ENCODE measurements at places on chromosomes 6 and 20. TPM values are rescaled to one million over a fixed set of nuclear protein-coding genes. Genes with fewer than 3 reads are reported as not detected.

- H3K27me3 ChIP-seq = no peaks in the 10 kb centered on the region
- H3K4me1 ChIP-seq = peaks cover 12% of the 10 kb centered on the region
- no peak overlapping the region for H3K27ac ChIP-seq
- peaks cover 6% of the 10 kb centered on the region for H3K36me3 ChIP-seq
- DNase-seq = no peak
Observed at GRCh38 chr20:20604357-20604756, 108.1 kb downstream of the RALGAPA2 start.

DNA sequence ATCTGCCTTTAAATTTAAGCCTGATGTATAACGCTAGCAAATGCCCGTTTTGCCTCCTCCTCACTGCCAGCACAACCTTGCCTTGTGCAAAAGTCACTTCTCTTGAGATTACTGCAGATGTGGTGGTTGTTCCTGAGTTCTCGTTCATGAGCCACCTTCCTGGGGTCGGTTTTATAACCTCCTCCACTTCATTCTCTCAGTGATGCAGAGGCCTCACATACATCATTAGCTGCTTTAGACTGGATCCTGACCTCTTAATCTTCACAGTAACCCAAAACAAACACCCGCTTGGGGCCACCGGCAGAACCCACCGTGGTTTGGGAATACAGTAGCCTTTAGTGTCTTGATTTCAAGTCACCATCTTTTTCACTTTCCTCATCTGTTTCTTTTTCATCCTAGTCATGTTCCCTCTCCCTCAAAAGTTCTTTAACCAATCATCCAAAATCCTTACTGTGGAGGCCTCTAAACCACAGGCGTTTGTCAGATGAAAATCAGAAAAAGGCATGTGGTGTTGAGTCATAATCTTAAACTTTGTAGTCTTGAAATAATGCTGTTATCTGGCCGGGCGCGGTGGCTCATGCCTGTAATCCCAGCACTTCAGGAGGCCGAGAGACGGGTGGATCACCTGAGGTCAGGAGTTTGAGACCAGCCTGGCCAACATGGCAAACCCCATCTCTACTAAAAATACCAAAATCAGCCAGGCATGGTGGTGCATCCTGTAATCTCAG lies 430.3 kb upstream of the SOX4 start:
- H3K27me3 ChIP-seq = peaks cover 4% of the 10 kb centered on the region
- DNase-seq = no peak
- no peaks in the 10 kb centered on the region for H3K36me3 ChIP-seq
- no peak overlapping the region for H3K4me3 ChIP-seq
- H3K4me1 ChIP-seq = peaks cover 18% of the 10 kb centered on the region

- no peaks in the 10 kb centered on the region for H3K27me3 ChIP-seq
- no peaks in the 10 kb centered on the region for H3K36me3 ChIP-seq
- H3K4me1 ChIP-seq = peaks cover 7% of the 10 kb centered on the region
- no peak overlapping the region for H3K27ac ChIP-seq
Observed at GRCh38 chr6:101883505-101883904, 490.0 kb downstream of the GRIK2 start.

DNA sequence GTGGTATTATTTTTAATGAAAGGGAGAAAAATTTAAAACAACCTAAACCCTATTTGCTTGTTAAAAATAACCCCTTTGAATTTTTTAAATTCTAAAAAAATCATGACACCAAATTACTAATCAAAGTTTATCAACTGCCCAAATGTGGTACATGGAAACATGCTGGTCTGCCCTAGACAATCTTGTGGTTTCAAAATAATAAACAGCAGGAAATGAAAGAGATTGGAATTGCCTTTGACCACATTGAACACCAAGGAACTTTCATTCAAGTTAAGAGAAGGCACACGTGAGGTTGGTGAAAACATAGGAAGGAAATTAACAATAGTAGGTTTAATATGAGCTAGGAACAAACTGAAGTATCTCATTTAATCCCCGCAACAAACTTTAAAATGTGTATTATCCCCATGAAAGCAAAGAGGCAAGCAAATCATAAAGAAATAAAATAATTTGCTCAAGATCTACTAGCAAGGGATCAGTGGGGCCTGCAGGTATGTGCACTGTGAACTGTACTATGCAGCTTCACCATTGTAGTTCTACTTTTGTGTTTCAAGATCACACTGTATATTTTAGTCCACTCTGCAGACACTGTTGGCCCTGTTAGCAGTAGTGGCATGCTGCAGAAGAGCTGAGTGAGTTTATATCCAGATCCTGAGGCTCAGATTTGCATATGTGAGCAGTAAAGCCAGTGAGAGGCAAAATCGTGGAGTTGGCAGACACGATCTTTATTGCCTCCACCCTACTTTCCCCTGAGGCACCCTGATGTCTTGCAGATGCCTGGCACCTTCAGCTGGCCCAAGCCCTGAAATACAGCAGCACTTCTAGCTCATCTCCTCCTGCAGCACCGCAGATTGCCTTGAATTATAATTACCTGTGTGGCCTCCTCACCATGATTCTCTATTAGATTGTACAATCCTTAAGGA lies 157.8 kb upstream of the TENT5A start:
- DNase-seq = no peak
- H3K27ac ChIP-seq = no peak overlapping the region
- H3K4me3 ChIP-seq = no peak overlapping the region
- no peaks in the 10 kb centered on the region for H3K4me1 ChIP-seq
- H3K36me3 ChIP-seq = no peaks in the 10 kb centered on the region

DNA sequence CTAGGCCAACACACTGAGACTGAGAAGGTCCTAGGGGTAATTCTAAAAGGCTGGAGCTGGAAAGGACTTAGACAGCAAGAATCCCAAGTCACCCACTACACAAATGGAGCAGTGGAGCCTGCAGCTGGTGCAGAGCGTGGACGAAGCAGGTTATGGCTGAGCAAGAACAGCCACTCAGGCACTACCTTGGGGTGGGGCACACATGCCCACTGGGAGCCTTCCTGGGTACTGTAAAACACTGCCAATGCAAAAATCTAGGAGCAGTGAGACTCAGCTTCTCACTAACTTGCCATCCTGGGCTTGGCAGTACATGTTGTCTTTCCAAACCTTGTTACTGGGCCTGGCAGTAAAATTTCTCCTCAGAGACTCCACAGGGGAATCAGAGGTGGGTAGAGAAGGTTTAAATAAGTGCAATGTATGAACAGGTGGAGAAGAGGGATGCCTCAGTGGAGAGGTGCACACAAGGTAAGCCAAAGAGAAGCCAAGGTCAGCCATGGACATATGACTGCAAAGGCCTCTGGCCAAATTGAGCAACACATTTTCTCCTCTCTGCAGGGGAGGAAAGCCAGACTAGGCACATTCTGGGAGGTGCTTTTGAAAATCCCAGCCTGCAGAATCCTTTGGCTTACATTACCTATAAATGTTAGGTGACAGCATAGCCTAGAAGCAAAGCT lies 105.6 kb downstream of the TNFRSF21 start:
- no peak overlapping the region for H3K27ac ChIP-seq
- peaks cover 4% of the 10 kb centered on the region for H3K27me3 ChIP-seq
- H3K4me1 ChIP-seq = peaks cover 5% of the 10 kb centered on the region
- no peaks in the 10 kb centered on the region for H3K36me3 ChIP-seq

DNA sequence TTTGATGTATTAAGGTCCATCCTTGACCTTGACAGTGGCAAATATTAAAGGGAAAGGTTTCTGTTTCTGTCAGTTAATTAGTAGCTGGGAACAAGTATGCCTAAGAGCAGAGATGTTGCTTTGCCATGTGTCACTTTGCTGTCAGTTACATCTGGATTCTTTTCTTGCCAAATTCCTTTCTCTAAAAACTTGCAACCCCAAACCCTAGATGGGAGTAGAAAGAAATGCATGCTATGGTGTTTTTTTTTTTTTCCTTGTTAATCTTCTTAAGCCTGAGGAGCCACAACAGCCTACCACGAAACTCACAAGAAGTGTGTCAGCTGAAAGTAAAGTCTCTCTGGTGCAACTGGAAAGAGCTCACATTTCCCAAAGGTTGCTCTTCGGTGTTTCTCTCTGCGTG lies 18.0 kb upstream of the CLDN20 start:
- no peak for DNase-seq
- peaks cover 44% of the 10 kb centered on the region for H3K36me3 ChIP-seq
- no peak overlapping the region for H3K4me3 ChIP-seq

- DNase-seq = no peak
- H3K27me3 ChIP-seq = peaks cover 2% of the 10 kb centered on the region
- no peak overlapping the region for H3K4me3 ChIP-seq
- H3K27ac ChIP-seq = no peak overlapping the region
- no peaks in the 10 kb centered on the region for H3K4me1 ChIP-seq
- no peaks in the 10 kb centered on the region for H3K36me3 ChIP-seq
Observed at GRCh38 chr20:50805349-50805684, 10.5 kb downstream of the BCAS4 start.

GRCh38 chr6:84137051-84137375 lies 90.4 kb downstream of the CEP162 start:
- H3K36me3 ChIP-seq = peaks cover 29% of the 10 kb centered on the region
- H3K4me3 ChIP-seq = no peak overlapping the region

DNA sequence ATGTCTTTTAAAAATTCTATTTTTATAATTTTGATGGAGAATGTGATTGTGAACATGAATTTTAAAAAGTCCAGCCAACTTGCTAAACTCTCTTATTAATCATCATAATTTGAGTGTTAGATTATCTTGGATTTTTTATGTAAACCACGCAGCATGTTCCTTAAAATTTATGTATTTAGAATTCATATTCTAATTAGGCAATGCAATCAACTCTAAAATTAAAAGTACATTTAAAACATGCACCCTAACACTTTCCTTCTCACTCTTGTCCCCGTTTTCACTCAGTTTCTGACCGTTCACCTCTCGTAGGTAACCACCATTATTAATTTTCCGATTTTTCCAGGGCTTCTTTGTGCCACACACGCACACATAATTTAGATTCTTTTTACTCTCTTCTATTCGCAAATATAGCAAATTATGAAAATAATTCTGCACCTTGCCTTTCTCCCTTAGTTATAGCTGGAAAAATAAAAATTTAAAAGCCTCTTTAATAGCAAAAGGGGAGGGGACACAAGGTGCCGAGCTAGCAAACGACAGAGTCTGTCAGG lies 329 bp upstream of the ZKSCAN3 start:
- H3K27ac ChIP-seq = peak overlapping the region; percentile 93
- peaks cover 4% of the 10 kb centered on the region for H3K27me3 ChIP-seq
- peaks cover 8% of the 10 kb centered on the region for H3K36me3 ChIP-seq

DNA sequence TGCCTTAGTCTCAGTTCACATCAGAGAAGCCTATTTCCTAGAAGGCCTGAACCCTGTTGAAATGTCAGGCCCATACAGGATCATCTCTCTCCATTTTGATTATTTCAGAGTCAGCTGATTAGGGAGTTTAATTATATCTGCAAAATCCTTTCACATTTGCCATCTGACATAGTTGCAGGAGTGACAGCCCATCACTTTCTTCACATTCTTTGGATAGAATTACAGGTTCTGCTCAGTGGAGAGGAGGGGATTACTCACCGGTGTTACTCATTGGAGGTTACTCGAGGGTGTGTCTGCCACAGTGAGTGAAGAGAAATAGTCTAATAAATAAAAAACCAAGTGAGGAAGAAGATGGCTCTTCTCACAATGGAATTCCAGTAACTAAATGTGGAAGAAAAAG lies 216.8 kb downstream of the TMEM242 start:
- DNase-seq = no peak
- no peaks in the 10 kb centered on the region for H3K4me1 ChIP-seq
- H3K4me3 ChIP-seq = no peak overlapping the region
- H3K27ac ChIP-seq = no peak overlapping the region
- H3K36me3 ChIP-seq = peaks cover 3% of the 10 kb centered on the region

GRCh38 chr6:32815996-32816395 lies 806 bp downstream of the HLA-DOB start:
- H3K27me3 ChIP-seq = peaks cover 1% of the 10 kb centered on the region
- DNase-seq = no peak
- H3K27ac ChIP-seq = no peak overlapping the region
- no peaks in the 10 kb centered on the region for H3K36me3 ChIP-seq
- no peaks in the 10 kb centered on the region for H3K4me1 ChIP-seq

- H3K27me3 ChIP-seq = no peaks in the 10 kb centered on the region
- H3K4me3 ChIP-seq = no peak overlapping the region
- H3K36me3 ChIP-seq = no peaks in the 10 kb centered on the region
- H3K4me1 ChIP-seq = peaks cover 38% of the 10 kb centered on the region
- no peak for DNase-seq
- H3K27ac ChIP-seq = no peak overlapping the region
Observed at GRCh38 chr6:47245745-47246371, 63.8 kb downstream of the TNFRSF21 start.

SYCP2 gene
- total RNA-seq = 2.1 TPM

- H3K36me3 ChIP-seq = no peaks in the 10 kb centered on the region
- no peaks in the 10 kb centered on the region for H3K27me3 ChIP-seq
- no peak for DNase-seq
Observed at GRCh38 chr6:143074670-143075318, 14.1 kb downstream of the AIG1 start.

DNA sequence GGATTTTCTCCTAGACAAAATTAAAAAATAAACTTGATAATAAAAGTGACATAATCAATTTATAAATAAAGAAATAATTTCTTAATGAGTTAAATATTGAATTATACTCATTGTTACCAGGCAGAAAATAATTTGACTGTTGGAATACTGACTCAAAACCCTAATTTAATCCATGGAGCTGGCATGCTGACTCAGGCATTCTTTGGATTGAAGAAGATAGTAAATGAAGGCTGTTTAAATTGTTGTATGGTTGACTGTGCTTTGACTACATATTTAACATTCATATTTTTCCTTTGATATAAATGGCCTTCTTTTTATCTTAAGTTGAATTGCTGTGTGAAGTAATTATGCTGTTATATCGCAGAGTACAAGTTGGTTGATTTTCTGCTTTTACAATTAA lies 11.7 kb downstream of the MANEA start:
- no peak overlapping the region for H3K4me3 ChIP-seq
- H3K27ac ChIP-seq = no peak overlapping the region
- no peaks in the 10 kb centered on the region for H3K4me1 ChIP-seq

DNA sequence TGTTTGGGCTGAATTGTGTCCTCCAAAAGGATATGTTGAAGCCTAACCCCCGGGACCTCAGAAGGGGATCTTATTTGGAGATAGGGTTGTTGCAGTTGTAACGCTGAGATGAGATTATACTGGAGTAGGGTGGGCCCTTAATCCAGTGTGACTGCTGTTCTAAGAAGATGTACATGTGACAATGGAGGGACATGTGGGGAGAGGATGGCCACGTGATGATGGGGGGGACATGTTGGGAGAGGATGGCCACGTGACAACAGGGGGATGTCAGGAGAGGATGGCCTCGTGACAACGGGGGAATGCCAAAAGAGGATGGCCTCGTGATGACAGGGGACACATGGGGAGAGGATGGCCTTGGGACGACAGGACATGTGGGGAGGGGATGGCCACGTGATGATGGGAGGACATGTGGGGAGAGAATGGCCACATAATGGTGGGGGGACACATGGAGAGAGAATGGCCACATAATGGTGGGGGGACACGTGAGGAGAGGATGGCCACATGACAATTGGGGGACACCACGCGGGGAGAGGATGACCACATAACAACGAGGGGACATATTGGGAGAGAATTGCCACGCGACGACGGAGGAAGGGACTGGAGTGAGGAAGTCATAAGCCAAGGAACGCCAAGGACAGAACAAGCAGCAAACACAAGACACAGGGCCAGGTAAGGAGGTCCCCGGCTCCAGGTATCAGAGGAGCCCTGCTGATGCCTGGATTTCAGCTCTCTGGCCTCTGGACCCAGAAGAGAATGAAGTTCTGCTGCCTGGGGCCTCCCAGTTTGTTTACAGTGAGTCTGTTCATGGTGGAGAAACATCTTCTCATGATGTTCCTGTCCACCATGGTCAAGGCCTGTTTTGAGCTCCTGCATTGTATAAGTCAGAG lies 29.2 kb downstream of the SYNJ2 start:
- no peak for DNase-seq
- H3K4me3 ChIP-seq = peak overlapping the region; percentile 83
- H3K36me3 ChIP-seq = peaks cover 54% of the 10 kb centered on the region
- peaks cover 21% of the 10 kb centered on the region for H3K27me3 ChIP-seq

GRCh38 chr20:63746751-63747315 lies 7.3 kb downstream of the SLC2A4RG start:
- no peak overlapping the region for H3K27ac ChIP-seq
- peaks cover 12% of the 10 kb centered on the region for H3K27me3 ChIP-seq
- H3K4me1 ChIP-seq = no peaks in the 10 kb centered on the region
- no peak for DNase-seq
- peaks cover 19% of the 10 kb centered on the region for H3K36me3 ChIP-seq

Data from endothelial cell (in vitro differentiated cells).